ENCODE measurements at places on chromosomes 1 and 21.

GRCh38 chr1:243454328-243454997 lies 198.6 kb downstream of the SDCCAG8 start:
- no peak for DNase-seq

GRCh38 chr1:92536980-92537884 lies 50.5 kb upstream of the GFI1 start:
- peak; percentile 43 for DNase-seq

DNA sequence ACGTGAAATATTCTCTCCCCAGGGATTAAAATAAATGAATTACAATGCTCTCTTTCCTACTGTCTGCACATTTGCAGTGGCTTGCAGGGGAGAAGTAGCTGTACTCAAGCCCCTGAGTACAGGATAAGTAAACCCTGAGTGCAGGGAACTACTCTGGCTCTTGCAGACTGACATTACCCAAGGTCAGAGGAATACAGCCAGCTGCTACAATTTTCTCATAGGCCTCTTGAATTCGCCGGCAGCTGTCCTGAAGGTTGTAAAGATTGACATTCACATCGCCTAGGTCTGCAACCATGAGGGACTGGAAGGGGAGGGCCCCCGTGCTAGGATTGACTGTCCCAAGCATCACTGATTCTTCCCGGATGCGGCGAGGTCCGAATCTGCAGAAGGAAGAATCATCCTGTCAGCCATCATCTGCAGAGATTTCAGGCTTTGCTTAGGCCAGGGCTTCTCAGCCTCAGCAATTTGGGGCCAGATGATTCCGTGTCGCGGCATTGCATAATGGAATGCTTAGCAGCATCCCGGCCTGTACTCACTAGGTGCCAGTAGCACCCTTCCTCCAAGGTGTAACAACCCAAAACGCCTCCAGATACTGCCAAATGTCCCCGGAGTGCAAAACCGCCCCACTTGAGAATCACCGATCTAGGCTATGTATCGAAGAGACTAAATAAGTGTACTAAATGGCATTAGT lies 1.7 kb downstream of the AGMAT start:
- no peak for DNase-seq

DNA sequence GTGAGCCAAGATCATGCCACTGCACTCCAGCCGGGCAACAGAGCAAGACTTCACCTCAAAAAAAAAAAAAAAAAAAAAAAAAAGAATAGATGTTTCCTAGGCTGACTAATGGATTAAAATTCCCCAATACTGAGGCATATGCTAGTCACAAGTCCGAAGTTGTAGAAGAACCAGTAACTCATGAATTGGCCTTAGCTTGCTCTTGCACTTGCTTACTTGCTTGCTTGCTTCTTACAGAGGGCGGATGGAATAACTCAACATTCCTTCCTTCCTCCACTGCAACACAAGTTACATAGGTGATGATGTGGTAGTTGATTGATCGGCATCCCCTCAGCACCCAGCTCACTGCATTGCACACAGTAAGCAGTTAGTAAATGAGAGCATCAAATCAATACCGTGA lies 2.8 kb upstream of the TARS2 start:
- peak; percentile 48 for DNase-seq

DNA sequence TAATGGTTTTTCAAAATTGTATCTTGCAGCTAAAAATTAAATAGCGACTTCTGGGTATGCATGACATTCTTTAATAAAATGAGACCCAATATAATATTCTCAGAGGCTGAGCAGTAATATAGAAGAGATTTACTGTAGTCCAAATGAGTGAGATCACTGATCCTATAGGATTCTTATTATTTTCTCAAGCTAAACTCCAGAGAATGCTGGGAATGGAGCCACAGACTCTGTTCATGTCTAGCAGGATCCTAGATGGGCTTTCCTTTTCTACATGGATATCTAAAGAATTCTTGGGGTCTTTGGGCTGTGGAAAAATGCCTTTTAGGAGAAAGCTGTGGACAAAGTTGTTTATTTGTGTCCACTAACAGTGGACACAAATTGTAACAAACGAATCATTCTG lies 150.7 kb upstream of the ZNF644 start:
- no peak for DNase-seq

GRCh38 chr1:96073100-96073499 lies 648.5 kb upstream of the PTBP2 start:
- DNase-seq = no peak

DNA sequence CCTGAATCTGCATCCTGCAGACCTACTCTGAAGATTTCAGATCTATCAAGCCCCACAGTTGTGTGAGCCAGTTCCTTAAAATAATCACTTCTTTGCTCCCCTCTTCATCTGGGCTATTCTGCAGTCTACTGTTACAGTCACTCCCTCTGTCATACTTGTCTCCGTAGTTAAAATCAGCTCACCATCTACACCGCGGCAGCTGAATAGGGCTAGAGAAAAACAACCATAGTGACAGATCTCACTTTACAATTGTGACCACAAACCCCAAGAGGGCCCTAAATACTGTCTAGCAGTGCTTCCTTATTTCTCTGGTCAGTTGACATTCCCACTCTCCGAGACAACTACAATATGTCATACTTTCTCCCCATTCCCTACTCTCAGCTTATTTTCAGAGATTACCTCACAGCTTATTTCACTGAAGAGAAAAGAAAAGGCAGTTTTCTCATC lies 12.9 kb downstream of the DESI2 start:
- no peak for DNase-seq

GRCh38 chr1:92409946-92410549 lies 76.7 kb downstream of the GFI1 start:
- DNase-seq = no peak

DNA sequence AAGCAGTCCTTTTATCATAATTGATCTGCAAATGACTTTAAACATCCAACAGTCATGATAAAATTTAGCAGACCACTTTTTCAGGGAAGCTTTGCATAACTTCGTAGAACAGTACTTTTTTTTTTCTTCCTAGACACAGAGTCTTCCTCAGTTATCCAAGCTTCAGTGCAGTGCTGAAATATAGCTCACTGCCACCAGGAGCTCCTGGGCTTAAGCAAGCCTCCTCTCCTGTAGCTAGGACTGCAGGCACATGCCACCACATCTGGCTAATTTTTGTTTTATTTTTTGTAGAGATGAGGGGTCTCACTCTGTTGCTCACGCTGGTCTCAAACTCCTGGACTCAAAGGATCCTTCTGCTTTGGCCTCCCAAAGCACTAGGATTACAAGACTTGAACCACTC lies 3.8 kb downstream of the F13B start:
- DNase-seq = no peak

DNA sequence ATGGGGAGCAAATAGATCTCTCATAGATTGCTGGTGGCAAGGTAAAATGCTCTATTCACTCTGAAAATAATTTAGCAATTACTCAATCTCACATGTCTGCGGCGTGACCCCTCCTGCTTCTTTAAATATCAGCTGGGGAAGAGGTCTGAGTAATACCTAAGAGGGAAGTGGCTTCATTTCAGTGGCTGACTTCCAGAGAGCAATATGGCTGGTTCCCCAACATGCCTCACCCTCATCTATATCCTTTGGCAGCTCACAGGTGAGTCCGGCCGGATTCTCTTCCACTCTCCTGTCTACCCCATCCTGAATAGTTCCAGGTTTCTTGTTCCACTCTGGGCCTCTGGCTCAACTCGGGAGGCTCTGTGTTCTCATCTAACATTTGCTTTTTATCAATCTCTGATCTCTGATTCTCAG lies at the start of gene SLAMF7:
SLAMF7 (plus strand) TSS at position 150 of the 414 bp plus-strand sequence; CDS start at position 205, 55 bp downstream.
- no peak for DNase-seq

DNA sequence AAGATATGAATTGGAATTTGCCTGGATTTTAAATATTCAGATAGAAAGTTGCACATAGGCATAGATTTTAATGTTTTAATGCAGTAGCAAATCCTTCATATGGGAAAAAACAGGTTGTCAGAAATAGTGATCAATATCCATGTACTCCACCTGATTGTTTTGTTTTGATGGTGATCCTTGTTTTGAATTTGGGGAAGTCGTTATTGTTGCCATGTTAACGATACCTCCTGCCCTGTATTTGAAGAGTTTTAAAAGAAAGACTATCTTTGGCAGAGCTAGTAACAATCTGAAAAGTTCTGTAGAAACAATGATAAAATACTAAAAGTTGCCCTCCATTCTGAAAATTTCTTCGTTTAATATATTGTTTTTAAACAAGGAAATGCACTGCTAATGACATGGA lies 1.1 kb downstream of the CEP350 start:
- DNase-seq = no peak

DNA sequence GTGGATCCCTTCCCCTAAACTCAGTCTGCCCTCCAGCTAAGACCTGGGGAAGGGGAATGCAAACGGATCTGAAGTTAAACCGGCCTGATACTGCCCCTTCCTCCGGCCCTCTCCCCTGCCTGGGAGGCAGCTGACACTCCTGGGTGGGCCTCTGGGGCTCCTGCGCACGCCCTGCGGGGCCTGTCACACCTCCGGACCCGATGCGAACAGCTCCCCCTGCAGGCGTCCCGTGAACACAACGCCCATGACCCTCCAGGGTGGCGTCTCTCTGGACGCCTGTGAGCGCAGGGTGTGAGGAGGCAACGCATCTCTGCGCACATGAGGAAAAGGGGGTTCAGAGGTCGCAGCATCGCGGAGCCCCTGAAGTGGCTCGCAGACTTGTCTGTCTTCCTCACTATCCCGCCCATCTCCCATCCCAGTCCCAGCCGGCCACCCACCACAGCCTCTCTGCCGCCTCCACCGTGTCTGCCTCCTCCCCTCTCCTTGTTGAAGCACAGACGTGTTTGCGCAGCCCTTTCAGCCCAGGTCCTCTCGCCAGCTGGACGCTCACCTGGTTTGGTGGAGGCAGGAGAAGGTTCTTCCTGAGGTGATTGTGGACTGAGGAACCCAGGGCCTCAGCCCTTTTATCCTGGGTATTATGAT lies 421 bp upstream of the LCE3A start:
- peak; percentile 29 for DNase-seq

GRCh38 chr1:166322470-166322869 lies 155.7 kb upstream of the FAM78B start:
- DNase-seq = no peak

DNA sequence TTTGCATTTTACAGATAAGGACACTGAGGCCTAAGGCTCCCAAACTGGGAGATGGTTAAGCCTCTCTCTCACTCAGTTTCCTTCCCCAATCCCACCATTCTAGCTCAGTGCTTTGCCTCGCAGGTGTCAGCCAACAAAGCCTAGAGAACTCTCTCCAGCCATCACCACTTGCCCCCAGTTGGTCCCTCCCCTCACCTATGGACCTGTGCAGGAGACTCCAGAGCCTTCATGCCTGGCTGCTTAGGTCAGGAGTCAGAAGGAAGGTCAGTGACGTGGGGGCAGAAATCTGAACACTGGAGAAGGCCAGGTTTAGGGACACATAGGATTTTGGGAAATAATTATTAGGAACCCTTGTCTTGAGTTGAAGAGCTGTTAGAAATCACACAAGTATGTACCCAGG lies 295.3 kb downstream of the PTPRU start:
- no peak for DNase-seq

GRCh38 chr1:203126866-203127665 lies 460 bp upstream of the ADORA1 start:
- DNase-seq = peak; percentile 73

GRCh38 chr1:112849425-112850033 lies 106.5 kb downstream of the SLC16A1 start:
- DNase-seq = peak; percentile 61

DNA sequence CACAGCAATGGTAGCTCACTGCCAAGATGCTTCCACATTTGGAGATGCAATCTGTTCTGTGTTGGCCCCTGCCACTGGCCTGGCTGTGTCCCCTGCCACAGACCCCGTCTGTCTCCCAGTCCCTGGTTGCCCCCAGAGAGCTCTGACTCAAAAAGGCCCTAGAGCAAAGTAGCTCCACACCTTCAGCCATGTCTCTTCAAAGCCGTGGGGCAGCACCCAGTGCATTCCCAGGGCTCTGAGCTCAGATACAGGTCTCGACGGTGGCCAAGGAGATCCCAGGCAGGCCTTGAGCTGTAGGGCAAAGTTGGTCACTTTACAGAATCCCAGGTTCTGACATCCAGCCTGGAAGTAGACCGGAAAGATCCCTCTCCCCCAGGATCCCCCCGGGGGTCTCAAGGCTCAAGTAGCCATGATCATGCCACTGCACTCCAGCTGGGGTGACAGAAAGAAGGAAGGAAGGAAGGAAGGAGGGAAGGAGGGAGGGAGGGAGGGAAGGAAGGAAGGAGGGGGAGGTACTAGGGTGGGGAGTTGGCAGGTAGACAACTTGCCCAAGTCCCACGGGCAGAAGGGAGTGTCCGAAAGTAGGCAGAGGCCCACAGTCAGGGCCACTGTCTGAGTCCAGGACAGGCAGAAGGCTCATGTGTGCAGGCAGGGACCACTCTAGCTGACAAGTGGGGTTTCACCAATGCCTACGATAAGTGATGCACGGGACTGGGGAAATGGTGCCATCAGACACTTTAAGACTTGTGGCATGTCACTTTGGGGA lies 4.8 kb upstream of the ARF1 start:
- no peak for DNase-seq

DNA sequence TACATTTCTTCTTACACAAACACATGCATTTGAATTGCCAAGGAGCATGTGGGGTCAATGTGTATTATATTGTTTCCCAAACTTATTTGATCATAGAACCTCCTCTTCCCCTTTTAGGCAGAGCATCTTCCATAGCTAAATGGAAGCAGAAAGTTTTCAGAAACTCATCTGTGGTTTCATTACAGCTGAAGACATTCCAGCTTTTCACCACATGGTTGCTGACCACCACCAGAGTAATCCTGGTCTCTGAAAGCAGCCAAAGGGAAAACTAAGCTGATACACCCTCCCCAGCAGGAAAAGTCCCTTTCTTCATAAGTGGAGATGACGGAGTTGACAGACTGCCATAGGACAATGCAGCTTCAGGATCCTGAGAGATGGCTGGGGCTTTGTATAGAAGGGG lies 30.2 kb upstream of the OTUD3 start:
- DNase-seq = no peak

- DNase-seq = no peak
Measured at GRCh38 chr1:8533124-8533523, 215.2 kb downstream of the SLC45A1 start.

DNA sequence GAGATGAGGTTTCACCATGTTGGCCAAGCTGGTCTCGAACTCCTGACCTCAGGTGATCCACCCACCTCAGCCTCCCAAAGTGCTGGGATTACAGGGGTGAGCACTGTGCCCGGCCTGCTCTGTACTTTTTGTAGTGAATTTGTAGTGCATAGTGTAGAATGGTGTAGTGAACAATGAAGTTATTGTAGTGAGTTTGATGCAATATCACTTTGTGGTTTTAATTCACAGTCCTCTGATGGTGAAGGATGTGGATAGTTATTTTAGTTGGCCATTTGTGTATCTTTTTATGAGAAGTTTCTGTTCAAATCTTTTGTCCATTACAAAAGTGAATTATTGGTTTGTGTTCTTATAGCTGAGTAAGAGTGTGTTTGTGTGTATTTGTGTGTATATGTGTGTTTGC lies 57.6 kb downstream of the PDE4B start:
- DNase-seq = no peak

GRCh38 chr1:243765676-243766075 lies 84.4 kb downstream of the AKT3 start:
- DNase-seq = no peak

GRCh38 chr21:43716376-43717165 lies 2.4 kb upstream of the PDXK start:
- DNase-seq = no peak

Data from ACHN (cell line).